ENCODE measurements at places on chromosomes 11 and 22.
A peak's percentile ranks its signal among the peaks of the same experiment; 100 is the strongest.

GRCh38 chr11:77144857-77145428 lies 16.9 kb downstream of the MYO7A start:
- no peak for DNase-seq

GRCh38 chr22:38886333-38886732 lies 14.3 kb upstream of the CBX6 start:
- no peak for DNase-seq

- peak; percentile 57 for DNase-seq
These were observed 1.6 kb downstream of the SPI1 start for GRCh38 chr11:47376525-47377371.

- DNase-seq, result no peak
These were observed 2.2 kb upstream of the VWCE start for GRCh38 chr11:61297341-61297740.

DNA sequence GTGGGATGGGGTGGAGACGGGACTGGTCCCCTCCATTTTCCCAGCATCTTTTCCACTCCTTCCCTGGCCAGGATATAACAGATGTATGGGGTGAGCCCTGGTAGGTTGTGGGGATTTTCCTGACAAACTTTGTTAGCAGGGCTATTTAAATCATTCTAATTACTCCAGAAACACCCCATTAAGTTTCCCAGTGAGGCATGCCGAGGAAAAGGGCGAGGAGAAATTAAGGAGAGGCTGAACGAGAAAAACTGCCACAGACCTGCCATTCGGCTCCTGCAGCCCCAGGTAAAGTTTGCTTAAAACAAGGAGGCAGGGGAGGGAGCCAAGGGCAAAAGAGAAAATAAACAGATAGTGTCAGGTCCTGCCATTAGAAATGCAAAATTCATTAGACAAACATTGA lies 428.2 kb downstream of the BUD13 start:
- no peak for DNase-seq

GRCh38 chr11:117412653-117413275 lies 85.1 kb downstream of the CEP164 start:
- no peak for DNase-seq

GRCh38 chr11:70074746-70075145 lies 3.4 kb upstream of the ANO1 start:
- no peak for DNase-seq

GRCh38 chr22:43526117-43526655 lies 114.4 kb downstream of the MPPED1 start:
- DNase-seq, result no peak

DNA sequence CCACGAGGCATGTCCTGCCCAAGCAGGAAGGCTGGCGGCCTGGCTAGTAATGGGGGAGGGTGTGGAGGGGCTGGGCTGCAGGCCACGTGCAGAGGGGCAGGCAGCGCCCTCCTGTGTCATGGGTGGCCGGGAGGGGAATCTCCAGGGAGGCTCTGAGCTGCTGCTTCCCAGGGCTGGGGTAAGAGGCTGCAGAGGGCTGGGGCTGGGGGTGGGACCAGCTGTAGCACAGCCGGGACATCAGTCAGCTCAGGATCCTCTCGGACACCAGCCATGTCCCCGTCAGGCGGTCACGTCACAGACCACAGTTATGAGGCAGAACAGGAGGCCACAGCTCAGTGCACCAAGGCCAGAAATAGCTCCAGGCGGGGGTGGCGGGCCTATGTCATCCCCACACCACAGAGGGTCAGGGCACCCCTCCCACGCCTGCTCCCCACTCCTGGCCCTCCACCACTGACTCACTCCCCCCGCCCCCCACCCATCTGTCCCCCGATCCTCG lies 21.1 kb downstream of the RTN4R start:
- DNase-seq, result peak; percentile 46

DNA sequence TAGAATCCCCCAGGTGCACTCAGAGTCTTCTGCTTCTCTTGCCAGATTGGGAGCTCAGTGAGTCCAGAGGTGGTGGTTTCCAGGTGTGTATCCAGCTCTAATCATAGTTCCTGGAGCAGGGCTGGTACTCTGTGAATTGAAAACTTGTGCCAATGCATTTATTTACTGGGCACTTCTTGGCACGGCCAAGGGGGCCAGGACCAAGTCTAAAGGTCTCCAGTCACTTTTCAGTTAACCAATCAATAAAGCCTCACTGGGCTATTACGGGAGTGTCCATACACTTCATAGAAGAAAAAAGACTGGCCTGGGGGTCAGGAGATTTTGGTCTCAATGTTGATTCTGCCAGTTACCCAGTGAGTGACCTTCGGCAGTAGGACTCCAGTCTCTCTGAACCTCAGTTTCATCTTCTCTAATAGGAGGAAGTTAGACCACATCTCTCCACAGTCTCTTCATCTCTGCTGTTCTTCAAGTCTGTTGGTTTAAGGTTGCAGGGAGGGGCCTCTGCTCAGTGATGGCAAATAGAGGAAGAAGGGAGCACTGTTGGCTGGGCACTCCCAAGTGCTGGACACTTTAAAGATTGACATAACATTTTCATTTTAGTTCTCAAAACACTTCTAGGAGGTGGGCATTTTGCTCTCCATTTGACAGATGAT lies 188.5 kb upstream of the E2F8 start:
- no peak for DNase-seq

DNA sequence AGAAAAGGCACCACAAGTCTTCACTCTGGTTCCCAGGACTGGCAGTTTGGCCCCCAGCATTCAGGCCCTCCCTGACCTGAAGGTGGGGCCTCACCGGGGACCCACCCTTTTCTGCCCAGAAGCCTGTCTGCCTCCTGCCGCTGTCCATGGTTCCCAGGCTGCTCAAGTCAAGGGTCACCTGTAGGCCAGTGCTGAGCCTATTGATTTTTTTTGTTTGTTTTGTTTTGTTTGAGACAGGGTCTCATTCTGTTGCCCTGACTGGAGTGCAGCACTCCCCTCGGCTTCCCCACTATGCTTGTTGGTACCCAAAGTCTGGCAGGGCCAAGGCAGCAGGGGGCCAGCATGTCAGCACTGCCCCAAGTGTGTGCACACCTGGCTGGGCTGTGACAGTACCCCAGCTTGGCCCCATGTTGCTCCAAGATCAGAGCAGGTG lies 11.0 kb upstream of the MED17 start:
- DNase-seq, result no peak

- peak; percentile 39 for DNase-seq
These were observed 2.9 kb upstream of the WDR74 start for GRCh38 chr11:62842171-62842741.

GRCh38 chr22:44287121-44287693 lies 25.5 kb downstream of the SHISAL1 start:
- DNase-seq, result no peak

DNA sequence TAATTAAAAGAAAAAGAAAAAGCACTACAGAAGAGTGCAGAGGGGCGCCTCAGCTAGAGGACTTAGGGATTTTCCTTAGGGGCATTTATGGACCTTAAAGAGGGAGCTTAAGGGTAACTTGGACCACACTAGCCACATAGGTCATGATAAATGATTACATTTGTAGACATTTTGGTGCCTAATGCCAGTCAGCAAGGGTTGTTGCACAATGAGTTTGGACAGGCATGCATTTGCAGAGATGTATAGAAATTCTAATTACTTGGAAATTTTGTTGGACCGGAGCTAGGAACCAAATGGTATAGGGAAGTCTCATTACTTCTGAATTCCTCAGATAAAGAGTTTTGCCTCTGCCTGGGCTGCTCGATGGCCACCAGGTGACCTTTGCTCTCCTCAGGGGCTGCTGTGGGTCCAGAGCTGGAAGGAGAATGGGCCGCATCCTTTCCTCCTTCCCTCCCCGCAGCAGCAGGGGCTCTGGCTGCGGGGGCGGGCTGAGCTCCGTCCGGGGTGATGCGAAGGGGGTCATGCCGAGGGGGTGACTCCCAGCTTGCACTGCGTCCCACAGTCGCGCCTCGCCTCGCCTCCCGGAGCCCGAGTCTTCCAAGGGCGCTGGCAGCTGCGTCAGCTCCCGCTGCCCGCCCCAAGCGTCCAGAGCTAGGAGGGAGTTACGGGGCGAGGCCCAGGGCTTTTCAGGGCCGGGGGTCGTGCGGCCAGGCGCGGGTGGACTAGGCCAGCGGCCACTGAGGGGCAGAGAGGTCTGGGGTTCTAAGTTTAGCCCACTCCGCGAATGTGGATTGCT lies 20.3 kb upstream of the MALAT1 start:
- no peak for DNase-seq

- DNase-seq, result no peak
These were observed 1.9 kb upstream of the UQCC3 start for GRCh38 chr11:62669420-62670161.

DNA sequence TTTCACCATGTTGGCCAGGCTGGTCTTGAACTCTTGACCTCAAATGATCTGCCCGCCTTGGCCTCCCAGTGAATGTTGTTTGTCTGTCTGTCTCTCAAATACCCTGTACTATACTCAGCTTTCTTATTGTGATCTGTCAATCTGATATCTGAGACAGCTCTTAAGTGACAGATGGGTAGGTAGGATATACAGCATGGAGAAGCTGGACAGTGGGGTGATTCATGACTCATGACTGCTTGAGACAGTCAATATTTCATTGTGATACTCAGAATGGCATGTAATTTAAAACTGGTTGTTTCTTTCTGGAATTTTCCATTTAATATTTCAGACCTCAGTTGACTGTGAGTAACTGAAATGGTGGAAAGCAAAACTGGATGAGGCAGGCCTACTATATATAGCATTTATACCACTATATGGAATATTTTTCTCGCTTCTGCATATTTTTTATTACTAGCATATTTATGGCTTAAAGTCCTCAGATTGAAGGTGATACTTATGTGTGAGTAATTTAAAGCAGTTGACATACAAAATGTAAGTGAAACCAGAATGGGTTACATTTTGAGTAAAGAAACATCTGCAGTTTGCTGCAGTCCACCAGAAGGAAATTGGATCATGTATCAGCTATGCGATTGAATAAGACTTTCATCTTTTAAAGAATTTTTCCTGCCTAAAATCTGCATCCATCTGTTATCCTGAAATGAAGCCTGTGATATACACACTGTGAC lies 22.3 kb downstream of the ARHGAP42 start:
- DNase-seq, result no peak

- no peak for DNase-seq
These were observed 42.1 kb downstream of the KDM2A start for GRCh38 chr11:67160872-67161783.

- DNase-seq, result no peak
These were observed 536.9 kb downstream of the TBC1D22A start for GRCh38 chr22:47299211-47299862.

GRCh38 chr11:124745835-124746620 lies 6.0 kb downstream of the VSIG2 start:
- DNase-seq, result no peak

Data from CD4-positive, alpha-beta T cell treated with Interleukin-15 for 1 hour (primary cell).